Muscle of leg (tissue), 16 donors: ENCODE measurements at places on chromosomes 3 and 15.

GRCh38 chr3:184148076-184148475 is 7.1 kb upstream of the DVL3 start:
- no peak for DNase-seq

DNA sequence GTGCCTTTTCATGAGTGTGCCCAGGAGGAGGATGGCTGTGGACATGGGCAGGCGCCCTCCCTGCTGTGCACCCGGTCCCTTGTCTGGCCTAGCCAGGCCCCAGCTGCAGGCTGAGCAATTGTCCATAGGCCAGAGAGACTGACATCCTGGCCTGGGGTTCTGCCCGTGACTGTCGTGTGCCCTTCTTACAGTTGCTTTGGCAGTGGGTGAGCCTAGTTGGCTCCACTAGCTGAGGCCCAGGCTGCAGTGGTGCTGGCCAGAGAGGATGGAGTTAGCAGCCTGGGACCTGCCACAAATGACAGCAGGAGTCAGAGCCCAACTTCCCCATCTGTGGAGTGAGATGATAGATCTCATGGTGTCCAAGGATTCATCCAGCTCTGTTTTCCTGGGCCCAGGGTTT is 9.0 kb upstream of the CHRNB4 start:
- DNase-seq, result peak; percentile 47

- DNase-seq, result peak; percentile 31
Observed at GRCh38 chr3:174397848-174398247, 461.3 kb upstream of the NAALADL2 start.

DNA sequence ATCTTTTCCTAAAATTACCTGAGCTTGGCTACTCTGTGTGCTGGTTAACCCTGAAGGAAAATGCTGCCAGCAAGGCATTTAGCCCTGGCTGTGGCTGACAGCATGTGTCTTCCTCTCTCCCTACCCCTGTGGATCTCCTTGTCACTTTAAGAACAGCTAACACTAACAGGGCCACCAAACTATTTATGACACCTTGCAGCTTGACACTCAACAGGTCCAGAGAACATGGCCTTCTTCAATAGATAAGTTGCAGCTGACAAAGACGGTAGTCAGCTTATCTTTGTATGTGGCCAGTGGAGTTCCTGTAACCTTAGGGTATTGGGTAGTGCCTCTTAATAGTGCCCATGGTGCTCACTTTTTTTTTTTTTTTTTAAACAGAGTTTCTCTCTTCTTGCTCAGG is 32.0 kb upstream of the COPB2 start:
- no peak for DNase-seq

GRCh38 chr3:190697901-190698300 is 164.6 kb downstream of the GMNC start:
- DNase-seq, result peak; percentile 91

DNA sequence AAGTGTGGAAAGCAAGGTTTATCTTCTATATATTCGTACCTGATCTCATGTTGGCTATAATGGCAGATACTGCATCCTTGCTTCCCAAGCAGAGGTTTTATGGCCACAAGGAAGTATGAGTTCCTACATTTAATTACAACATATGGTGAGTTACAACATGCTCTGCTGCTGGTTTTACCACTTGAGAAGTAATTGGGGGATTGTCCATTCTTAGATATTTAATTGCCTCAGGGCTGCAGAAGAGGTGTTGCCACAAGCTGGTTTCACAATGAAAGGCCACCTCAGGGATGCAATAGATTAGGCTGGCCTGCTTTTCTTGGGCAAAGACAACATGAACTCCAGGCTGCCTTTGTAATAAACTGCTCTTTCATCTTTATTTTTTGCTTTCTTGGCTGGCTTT is 48.6 kb downstream of the RAP2B start:
- no peak for DNase-seq
